Activated naive CD4-positive, alpha-beta T cell treated with anti-CD3 and anti-CD28 coated beads, Interleukin-2, amount 10 ng/mL, durations not matched to agents 5 hours and 36 hours (primary cell): ENCODE measurements at places on chromosomes 7 and 10. TPM values are rescaled to one million over a fixed set of nuclear protein-coding genes. Genes with fewer than 3 reads are reported as not detected.

COL26A1 gene
- not detected for total RNA-seq

ASAH2B gene
- total RNA-seq, result 1.5 TPM

PAPOLB gene
- total RNA-seq, result not detected

TMEM176B gene
- total RNA-seq, result not detected

FERD3L gene
- not detected for total RNA-seq

CCDC172 gene
- total RNA-seq, result not detected

SYT15B gene
- 0.25 TPM for total RNA-seq

GSDME gene
- 2.9 TPM for total RNA-seq

AHR gene
- total RNA-seq, result 50.9 TPM

HOXA7 gene
- not detected for total RNA-seq

OLAH gene
- total RNA-seq, result 9.0 TPM

PON1 gene
- not detected for total RNA-seq

TLX1 gene
- total RNA-seq, result not detected

NKX1-2 gene
- not detected for total RNA-seq

MYOZ1 gene
- not detected for total RNA-seq

DNA2 gene
- total RNA-seq, result 33.7 TPM

IFIT1 gene
- total RNA-seq, result 2.8 TPM

KLHL7 gene
- total RNA-seq, result 17.3 TPM

OR2A7 gene
- 4.5 TPM for total RNA-seq

EVX1 gene
- not detected for total RNA-seq
